MCF 10A (cell line): ENCODE measurements at places on chromosomes 4 and X. TPM values are rescaled to one million over a fixed set of nuclear protein-coding genes. Genes with fewer than 3 reads are reported as not detected.

Gene CXCL11
- not detected in 2 replicates for total RNA-seq

DNA sequence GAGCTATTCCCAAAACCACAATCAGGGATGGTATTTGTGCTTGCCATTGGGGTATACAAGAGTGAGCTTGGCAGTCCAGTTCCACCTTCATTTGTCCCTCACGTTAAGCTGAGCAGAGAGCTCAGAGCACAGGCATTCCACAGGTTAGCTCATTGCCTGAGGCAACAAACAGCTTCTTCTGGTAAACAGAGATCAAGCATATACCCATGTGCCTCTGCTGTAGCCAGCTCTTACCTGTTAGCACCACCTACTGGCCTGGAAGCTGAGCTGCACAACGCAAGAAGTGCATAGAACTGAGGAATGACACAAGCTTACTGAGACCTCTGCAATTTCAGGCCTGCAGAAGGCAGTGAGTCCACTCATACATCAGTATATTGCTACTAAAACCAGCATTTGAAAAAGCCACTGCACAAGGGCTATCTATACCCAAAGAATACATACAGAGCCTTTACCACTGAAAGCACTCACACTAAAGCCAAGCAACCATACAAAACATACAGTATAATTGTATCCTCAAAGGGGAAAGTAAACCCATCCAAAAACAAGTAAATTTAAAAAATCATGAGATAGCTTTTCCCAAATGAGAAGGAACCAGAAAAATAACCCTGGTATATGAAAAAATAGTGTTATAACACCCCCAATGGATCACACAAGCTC lies 258.3 kb upstream of the GABRA2 start:
- no peaks in the 10 kb centered on the region for H3K36me3 ChIP-seq
- DNase-seq = peak; percentile 81
- no peaks in the 10 kb centered on the region for H3K27me3 ChIP-seq
- H3K4me3 ChIP-seq = no peak overlapping the region

Gene STATH
- total RNA-seq = not detected in 2 replicates

DNA sequence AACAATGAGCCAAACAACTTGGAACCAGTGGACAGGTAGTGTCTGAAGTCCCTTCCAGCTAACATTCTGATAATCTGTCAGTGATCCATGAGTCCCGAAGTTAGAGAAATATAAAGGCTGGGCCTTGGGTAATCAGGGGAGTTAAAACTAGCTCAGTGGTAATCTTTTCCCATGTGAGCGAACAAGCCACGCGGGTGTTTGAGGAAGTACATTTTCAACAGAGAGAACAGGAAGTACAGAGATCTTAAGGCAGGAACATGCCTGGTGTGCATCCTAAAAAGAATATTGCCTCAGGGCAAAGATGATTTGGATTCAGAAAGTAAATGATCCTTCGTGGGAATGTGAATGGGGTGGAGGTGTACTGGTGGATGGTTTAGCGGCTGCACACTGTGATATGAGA lies 42.9 kb downstream of the FNIP2 start:
- DNase-seq = no peak
- H3K4me3 ChIP-seq = no peak overlapping the region
- no peaks in the 10 kb centered on the region for H3K27me3 ChIP-seq

GRCh38 chrX:12993826-12994225 lies 18.9 kb downstream of the TMSB4X start:
- H3K27ac ChIP-seq = no peak overlapping the region
- no peaks in the 10 kb centered on the region for H3K36me3 ChIP-seq
- no peak overlapping the region for H3K4me3 ChIP-seq
- DNase-seq = no peak
- H3K27me3 ChIP-seq = peaks cover 28% of the 10 kb centered on the region

Gene ABCB7
- total RNA-seq = 21.2 and 24.7 TPM in 2 replicates
